ENCODE measurements at places on chromosomes 11 and 22. TPM values are rescaled to one million over a fixed set of nuclear protein-coding genes. Genes with fewer than 3 reads are reported as not detected.

Gene CDC42EP2
- total RNA-seq, result 16.2 TPM

Gene ART1
- total RNA-seq, result not detected

DNA sequence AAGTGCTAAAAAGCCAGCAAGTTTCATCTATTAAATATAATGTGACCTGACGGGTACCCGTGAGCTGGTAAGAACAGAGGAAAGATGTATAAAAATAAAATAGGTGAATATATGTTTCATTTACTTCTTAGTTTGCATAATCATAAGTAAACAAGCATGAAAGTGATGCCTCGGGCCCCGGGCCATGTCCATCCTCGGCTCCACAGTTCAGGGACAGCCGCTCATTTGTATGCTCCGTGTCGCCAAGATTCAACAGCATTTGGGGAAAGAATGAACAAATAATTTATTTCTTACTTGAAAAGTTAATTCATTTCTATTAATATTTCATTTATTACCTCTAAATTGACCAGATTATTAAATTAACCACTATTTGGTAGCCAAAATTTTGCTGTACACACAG is 251.8 kb downstream of the NTM start:
- no peak for DNase-seq

GRCh38 chr11:117832511-117832910 is 8.0 kb upstream of the FXYD2 start:
- DNase-seq, result no peak

DNA sequence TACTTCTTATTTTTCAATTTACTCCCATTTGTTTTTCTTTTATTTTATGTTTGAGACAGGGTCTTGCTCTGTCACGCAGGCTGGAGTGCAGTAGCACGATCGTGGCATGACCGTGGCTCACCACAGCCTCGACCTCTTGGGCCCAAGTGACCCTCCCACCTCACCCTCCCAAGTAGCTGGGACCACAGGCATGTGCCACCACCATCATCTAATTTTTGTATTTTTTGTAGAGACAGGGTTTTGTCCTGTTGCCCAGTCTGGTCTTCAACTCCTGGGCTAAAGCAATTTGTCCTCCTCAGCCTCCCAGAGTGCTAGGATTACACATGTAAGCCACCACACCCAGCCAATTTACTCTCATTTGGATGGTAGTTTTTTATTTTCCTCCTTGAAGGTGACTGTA is 679.3 kb upstream of the CCDC179 start:
- DNase-seq, result no peak

GRCh38 chr11:13348305-13348704 is 70.7 kb downstream of the BMAL1 start:
- DNase-seq, result no peak
